ENCODE measurements at places on chromosomes 7 and 10. TPM values are rescaled to one million over a fixed set of nuclear protein-coding genes. Genes with fewer than 3 reads are reported as not detected.

DNA sequence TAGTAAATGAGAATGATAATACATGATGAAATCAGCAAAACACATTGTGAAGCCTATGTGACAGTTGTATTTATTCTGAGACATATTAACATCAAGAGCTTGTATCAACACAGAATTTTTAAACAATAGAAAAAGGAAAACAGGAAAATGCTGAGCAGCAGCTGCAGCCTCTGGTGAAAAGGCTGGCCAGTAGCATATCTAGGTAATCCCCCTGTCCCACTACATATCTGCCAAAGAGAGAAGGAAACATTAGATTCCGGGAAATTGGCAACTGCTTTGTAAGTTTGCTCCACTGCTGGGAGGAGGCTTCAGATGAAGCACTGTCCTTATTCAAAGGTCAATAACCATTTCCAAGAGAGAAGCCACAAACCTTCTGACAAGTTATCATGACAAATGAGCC lies 89.4 kb downstream of the RALA start:
- DNase-seq = no peak

- DNase-seq = no peak
Measured at GRCh38 chr7:135361788-135362187, 128.2 kb downstream of the STRA8 start.

GRCh38 chr10:67666416-67667034 lies 29.5 kb downstream of the CTNNA3 start:
- no peak for DNase-seq

SUN3 gene
- not detected for polyA plus RNA-seq

DNA sequence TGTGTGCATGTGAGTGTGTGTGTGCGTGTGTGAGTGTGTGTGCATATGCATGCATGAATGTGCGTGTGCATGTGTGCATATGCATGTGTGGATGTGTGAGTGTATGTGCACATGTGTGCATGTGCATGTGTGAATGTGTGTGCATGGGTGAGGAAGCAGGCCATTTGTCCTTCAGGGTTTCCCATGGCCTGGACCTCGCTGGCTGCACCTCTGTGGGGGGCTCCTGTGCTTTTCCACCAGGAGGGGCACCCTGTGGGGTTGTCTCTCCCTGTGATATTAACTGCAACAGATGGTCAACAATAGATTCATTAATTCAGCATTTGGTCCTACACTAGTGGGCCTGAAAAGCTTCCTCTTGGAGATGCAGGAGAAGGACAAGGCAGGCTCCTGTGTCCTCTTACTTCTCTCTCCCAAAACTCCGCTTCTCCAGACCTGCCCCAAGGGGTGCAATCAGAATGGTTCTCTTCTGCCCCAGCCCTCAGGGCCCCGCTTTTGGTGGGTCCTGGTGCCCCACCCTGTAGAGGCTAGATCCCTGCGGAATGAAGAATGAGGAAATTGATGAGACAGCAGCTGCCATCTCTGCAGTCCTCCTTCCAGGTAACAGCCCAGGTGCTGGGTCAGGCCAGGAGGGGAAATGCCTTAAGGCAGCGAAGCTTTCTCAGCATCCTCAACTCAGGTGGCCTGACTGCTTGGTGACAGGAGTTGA lies 41.5 kb upstream of the NUB1 start:
- no peak for DNase-seq

GRCh38 chr7:67512481-67512880 lies 515.8 kb downstream of the TYW1 start:
- no peak for DNase-seq

DNA sequence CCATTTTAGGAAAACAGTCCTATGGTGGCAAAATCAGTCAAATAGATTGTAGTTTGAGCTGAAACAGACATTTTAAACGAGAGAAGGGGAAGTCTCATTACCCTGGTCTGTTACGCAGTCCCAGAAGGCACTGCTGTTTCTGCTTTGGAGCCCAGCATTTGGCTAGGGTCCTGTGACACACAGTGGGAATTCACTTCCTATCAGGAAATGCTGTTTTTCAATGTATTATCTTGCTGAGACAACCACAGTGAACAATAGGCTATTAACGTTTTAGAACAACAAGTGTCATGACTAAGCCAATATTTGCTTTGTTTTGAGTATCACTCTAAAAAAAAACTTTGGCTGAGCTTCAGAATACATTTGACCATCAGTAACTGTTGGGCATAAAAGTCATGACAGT lies 74.1 kb downstream of the ADD3 start:
- no peak for DNase-seq

- DNase-seq = no peak
Measured at GRCh38 chr10:62584731-62585130, 210.6 kb downstream of the ZNF365 start.

- no peak for DNase-seq
Measured at GRCh38 chr10:108789919-108790318, 1133.4 kb downstream of the XPNPEP1 start.

GRCh38 chr10:77771851-77772250 lies 134.2 kb upstream of the KCNMA1 start:
- no peak for DNase-seq

- DNase-seq = no peak
Measured at GRCh38 chr7:12550956-12551355, 19.6 kb upstream of the SCIN start.

CLCN1 gene
- 0.05 TPM for polyA plus RNA-seq

- no peak for DNase-seq
Measured at GRCh38 chr7:132311733-132312132, 264.5 kb downstream of the PLXNA4 start.

DNA sequence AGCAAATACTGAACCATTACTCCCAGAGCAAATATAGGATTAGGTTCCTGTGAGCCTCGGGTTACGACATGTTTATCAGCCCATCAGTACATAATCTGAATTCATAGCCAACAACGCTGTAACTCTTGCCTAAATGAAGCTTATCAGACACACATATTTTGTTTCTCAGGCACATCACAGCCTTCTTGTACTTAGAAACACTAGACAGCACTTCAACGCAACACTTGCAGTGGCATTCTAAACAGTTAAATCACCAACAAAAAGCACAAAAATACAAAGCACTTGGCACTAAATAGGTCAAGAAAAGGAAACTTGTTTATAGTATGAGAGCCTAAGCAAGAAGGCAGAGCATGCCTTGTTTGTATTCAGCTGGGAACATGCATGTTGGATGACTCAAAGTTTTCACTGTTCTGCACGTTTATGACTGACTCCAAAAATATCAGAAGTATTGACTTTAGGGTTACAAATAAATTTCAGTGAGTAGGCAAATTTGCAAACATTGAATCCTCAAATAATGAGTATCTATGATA lies 75.0 kb downstream of the VPS50 start:
- no peak for DNase-seq

DNA sequence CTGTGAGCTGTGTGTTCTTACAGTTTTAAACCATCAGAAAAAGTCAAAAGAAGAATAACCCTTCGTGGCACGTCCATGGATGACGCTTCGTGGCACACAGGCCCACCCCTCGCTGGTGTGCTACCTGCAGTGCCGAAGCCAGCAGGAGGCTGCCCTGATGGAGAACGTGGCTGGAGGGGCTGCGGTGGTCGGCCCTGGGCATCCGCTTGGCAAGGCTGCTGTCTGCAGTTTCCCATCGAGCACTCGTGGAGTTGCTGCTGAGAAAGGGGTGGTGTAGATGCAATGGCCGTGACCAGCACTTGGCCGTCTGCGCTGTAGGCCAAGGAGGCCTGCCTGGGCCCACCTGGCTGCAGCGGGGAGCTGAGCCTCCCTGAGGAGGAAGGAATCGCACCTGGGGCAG lies 3.2 kb upstream of the ADGRA1 start:
- no peak for DNase-seq

GRCh38 chr7:16592395-16592794 lies 53.2 kb downstream of the ANKMY2 start:
- DNase-seq = no peak

DNA sequence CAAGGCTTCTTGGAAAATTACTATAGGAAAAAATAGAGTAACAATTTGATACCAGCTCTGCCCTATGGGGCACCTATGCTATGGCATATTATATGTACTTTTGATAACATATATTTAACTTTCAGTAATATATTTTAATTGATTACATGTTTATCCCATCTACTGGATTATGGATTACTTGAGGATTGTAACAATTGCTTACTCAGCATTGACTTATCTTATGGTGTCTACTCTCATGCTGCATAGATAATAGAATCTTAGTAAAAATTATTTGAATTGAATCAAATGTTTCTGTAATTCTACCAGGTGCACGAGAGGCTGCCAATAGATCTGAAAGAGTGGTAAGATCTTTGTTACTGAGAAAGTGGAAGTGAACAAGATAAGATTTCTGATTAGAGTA lies 57.8 kb upstream of the CALCR start:
- DNase-seq = no peak

ACBD5 gene
- polyA plus RNA-seq = 12.7 TPM

CAV2 gene
- polyA plus RNA-seq = 86.5 TPM

FRAT1 gene
- 3.2 TPM for polyA plus RNA-seq

GRCh38 chr10:67780759-67781538 lies 57.0 kb downstream of the DNAJC12 start:
- no peak for DNase-seq

DNA sequence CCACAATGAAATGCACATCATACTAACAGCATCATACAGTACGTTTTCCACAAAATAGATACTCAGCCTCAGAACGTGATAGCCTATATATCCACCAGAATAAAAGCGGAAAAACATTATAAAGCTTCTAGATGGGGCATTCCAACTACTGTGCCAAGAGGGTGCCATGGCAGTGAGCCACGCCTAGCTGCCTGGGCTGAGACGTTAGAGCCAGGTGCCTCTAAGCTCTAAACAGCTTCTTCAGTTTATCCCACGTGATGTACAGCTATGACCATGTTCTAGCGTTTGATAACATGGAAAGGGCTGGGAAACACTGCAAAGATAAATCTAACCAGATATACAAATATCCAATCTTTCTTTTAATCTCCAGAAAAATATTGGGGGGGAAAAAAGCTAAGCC lies 17.8 kb downstream of the USP6NL start:
- DNase-seq = no peak

DNA sequence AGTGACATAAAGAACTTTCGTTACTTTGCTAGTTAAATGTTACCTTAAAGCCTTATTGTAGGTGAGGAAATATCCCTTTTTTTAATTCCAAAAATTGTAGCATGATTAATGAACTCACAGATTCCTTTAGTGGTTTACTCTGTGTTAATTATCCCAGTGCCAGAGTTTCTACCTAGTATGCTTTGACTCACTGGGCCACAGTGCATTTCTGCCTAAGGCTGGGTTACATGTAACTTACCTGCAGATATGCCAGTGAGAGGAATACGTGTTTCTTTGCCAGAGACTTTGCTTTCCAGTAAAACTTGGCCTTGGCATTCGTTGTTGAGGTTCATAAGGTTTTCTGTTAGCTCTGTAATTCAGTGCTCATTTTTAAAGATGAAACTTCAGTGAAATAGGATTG lies 380.8 kb upstream of the LRGUK start:
- no peak for DNase-seq

- DNase-seq = no peak
Measured at GRCh38 chr10:129760003-129760315, 204.1 kb downstream of the EBF3 start.

- DNase-seq = no peak
Measured at GRCh38 chr10:114507449-114507848, 103.1 kb upstream of the AFAP1L2 start.

GRCh38 chr7:130387306-130387627 lies 7.0 kb downstream of the CPA1 start:
- DNase-seq = no peak

CALN1 gene
- polyA plus RNA-seq = 0.13 TPM

CPN1 gene
- polyA plus RNA-seq = 0.05 TPM

DNA sequence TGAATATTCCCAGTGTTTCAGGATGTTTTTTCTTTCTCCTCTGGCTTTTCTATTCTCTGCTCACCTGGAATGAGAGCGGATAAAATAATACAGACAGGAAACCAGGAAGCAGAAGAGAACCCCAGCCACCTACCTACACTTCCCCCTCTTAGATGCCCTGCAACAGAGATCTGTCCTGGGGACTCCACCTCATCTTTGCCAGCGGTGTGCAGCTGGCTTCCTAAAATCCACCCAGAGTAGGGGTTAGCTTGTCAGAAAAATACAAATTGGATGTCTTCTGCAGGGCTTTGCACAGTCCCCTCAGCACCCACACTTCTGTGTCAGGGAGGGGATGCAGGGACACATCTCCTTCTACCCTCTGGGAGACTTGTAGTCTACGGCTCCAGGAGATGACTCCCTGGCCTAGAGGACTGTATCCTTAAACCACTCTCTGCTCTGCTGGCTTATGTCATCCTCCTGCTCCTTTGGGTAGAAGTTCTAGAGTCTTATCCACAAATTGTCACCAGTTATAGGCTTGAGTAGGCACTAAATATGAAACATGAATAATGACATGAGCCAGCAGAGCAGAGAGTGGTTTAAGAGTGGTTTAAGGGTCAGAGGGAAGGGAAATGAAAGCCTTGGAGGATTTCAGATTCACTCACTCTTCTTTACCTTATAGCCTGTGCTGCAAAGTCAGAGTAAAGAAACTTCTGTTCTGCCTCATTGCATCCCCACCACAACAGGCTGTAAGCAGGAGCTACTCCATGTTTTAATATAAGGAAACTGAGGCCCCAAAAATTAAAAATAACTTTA lies 749.4 kb downstream of the AUTS2 start:
- DNase-seq = no peak

DNA sequence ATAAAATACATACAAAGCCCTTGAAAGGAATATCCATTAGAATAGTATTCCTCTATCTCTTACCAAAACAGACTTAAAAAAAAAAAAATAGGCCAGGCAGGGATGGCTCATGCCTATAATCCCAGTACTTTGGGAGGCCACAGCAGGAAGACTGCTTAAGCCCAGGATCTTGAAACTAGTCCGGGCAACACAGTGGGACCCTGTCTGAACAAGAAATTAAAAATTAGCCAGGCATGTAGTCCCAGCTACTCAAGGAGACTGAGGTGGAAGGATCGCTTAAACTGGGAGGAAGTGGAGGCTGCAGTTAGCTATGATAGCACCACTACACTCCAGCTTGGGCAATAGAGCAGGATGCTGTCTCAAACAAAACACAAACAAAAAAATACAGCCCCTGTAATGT lies 9.6 kb downstream of the PDLIM1 start:
- no peak for DNase-seq

PPP1R3A gene
- not detected for polyA plus RNA-seq

GRCh38 chr7:29106669-29106988 lies 39.7 kb downstream of the CPVL start:
- DNase-seq = no peak

DNA sequence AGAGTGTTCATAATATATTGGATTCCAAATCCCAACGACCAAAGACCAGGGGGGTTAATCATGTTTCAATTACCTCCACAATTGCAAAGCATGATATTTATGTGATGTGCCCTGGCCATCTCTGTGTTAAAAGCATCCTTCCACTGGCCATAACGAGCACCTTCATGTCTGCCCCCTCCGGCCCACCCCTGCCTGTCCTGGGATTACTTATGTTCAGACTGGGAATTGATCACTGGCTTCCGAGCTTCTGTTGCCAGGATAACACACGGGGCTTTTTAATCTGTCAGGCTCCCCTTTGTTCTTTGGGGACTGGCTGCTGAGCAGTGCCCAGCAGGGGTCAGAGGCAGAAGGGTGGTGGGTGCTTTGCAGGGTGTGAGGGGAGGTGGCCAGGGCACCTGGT lies 13.7 kb upstream of the CHST15 start:
- DNase-seq = no peak

GRCh38 chr10:86290933-86291615 lies 75.5 kb downstream of the GRID1 start:
- DNase-seq = no peak

GRCh38 chr7:51543801-51544553 lies 227.4 kb upstream of the COBL start:
- no peak for DNase-seq
